ENCODE measurements at places on chromosomes 1 and 21. TPM values are rescaled to one million over a fixed set of nuclear protein-coding genes. Genes with fewer than 3 reads are reported as not detected.

DNA sequence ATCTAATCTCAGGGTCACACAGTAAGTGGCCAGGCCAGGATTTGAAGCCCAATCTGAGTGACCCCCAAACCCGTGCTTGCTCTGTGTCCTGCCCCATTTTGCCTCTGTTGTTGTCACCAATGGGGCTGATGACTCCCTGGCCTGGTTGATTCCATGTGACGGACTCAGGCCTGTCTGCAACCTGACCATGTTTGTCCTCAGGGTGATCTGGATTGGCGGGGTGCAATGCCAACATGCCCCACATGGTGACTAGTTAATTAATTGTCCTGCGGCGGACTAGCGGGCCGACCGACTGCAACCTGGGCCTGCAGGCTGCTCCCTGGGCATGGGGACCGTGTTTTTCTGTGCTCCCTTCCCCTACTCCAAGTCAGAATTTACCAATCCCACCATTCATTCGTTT, 256.3 kb downstream of the MATN1 start:
- no peak for DNase-seq

Gene HSD3B2
- polyA plus RNA-seq: not detected

- DNase-seq: no peak
These were observed 27.1 kb upstream of the SLC35A3 start for GRCh38 chr1:99942723-99943122.

DNA sequence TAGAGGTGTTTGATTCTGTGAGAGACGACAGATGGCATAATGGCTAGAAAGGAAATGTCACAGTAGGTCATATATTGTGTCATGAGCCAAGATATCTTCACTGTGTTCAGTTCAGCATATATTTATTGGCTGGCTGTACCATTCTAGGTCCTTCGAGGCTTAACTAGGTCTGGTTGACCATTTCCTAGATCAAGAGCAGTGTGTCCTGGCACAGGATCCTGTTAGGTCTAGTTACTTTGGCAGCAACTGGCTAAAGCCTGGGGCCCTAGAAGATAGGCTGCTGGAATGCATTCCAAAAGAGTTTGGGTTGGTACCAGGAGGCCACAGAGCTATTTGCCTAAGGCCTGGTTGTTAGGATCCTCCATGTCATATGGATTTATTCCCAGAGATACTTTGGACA, 20.9 kb downstream of the ZBTB40 start:
- DNase-seq: peak; percentile 65

DNA sequence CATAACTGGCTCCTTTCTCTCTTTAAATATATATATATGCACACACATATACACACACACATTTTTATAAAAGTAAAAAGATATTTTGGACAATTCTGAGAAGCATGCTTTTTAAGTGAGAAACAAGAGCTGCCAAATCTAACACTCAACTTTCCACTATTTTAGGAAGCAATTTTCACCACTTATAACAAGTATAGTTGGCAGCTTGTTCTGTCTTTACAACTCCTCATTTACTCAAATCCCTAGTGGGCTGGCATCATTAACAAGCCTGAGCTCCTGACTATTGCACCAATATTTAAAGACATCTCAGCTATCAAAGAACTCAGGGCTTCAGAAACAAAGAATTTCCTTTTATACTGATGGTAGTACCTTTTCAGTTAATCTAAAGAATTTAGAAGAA, 76.6 kb downstream of the RAB3GAP2 start:
- no peak for DNase-seq

Gene TSPEAR
- 2.2 TPM for polyA plus RNA-seq

Gene C1QB
- 53.5 TPM for polyA plus RNA-seq

- no peak for DNase-seq
These were observed 1152.2 kb upstream of the ADGRL4 start for GRCh38 chr1:80158771-80159170.
